Activated T-helper 1 cell treated with anti-CD3 and anti-CD28 coated beads, Interleukin-2, amount 50 U/mL, for 16 hours (primary cell): ENCODE measurements at places on chromosomes 5 and 9.

GRCh38 chr5:64077589-64077988 lies 88.1 kb upstream of the RNF180 start:
- DNase-seq: no peak

DNA sequence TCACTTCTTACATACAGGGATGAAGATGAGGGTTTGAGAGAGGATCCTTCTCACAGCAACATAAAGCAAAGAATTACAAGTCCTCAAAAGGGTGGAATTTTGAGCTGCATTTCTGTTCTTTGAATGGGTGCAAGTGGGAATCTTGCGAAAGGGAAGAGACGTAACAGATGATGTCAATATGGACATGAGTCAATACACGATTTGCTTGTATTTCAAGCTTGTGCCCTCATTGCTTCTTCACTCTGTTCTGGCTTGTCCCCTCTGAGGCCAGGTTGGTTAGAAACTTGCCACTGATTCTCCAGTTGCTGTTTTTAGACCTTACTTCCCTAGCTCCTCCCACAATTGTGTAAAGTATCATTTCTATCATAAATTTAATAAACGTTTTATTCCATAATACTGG lies 104.8 kb upstream of the CLINT1 start:
- DNase-seq: no peak

DNA sequence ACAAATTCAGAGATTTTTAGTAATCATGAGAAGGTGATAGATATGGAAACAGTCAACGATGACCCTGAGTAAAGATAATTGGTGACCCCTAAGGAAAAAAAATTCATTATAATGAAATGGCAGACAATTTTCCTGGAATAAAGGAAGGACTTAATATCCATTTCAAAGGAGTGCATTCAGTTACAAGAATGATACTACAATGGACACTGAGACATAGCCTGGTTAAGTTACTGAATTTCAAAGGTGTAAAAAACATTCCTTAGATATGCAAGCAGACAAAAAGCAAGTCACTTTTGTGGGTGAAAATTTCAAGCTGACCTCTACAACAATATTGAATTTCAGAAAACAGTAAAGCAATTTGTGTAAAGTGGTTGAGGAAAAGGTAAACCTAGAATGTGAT lies 1012.5 kb upstream of the SEMA6A start:
- no peak for DNase-seq

GRCh38 chr9:19493876-19494275 lies 85.1 kb downstream of the ACER2 start:
- no peak for DNase-seq

DNA sequence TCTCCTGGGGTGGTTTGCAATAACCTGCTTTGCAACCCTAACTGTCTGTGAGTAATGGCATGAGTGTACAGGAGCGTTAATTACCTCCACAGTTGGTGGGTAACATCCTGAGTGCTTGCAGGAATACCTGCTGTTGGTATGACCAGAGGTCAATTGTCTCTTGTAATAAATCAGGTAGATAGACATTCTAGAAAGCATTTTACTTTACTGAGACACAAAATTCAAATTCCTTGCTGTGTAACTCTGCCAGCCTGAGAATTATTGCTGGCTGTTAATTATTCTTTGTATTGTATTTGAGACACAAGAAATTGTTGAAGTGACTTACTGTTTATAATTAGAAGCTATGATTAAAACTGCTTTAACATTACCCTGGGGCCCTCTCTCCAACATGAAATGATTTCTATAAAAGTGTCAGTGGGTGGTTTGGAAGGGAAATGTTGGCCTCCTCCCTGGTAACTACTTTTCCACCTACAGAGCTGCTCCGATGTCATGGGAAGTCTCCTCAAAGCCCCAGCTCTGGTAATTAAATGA lies 150.8 kb upstream of the ADCY2 start:
- DNase-seq: no peak

- DNase-seq: no peak
Observed at GRCh38 chr9:89564346-89564878, 40.4 kb upstream of the GADD45G start.

GRCh38 chr5:99104538-99105132 lies 175.8 kb upstream of the CHD1 start:
- DNase-seq: no peak
